Epithelial cell of umbilical artery (primary cell): ENCODE measurements at places on chromosomes 12 and 14. TPM values are rescaled to one million over a fixed set of nuclear protein-coding genes. Genes with fewer than 3 reads are reported as not detected.

Gene SLC25A47
- total RNA-seq, result not detected in 2 replicates

Gene OAS2
- total RNA-seq, result 6.8 and 146 TPM in 2 replicates

Gene NGDN
- total RNA-seq, result 58.5 and 77.8 TPM in 2 replicates

Gene ARHGEF40
- 7.8 and 8.7 TPM in 2 replicates for total RNA-seq

Gene PSME2
- 88.0 and 158 TPM in 2 replicates for total RNA-seq

Gene KRT79
- total RNA-seq, result under 0.01 TPM in 1 of 2 replicates, not detected in the other

Gene OR6C3
- total RNA-seq, result not detected in 2 replicates

Gene SDS
- not detected in 2 replicates for total RNA-seq

Gene GUCY2C
- total RNA-seq, result not detected in 2 replicates

Gene HAL
- under 0.01 and 0.61 TPM in 2 replicates for total RNA-seq

Gene C12orf50
- total RNA-seq, result not detected in 2 replicates

Gene TAS2R46
- total RNA-seq, result 2.1 and 3.2 TPM in 2 replicates
